A549 treated with dexamethasone at 1 μM for 4 hours (cell line): ENCODE measurements at places on chromosomes 12 and 14. TPM values are rescaled to one million over a fixed set of nuclear protein-coding genes. Genes with fewer than 3 reads are reported as not detected.

SART3 gene
- total RNA-seq = 36.1 to 41.3 TPM (median 40.3 TPM) in 5 replicates

COL2A1 gene
- total RNA-seq = 0.06 to 0.18 TPM (median 0.11 TPM) in 5 replicates

CCDC88C gene
- 5.4 to 7.2 TPM (median 6.3 TPM) in 5 replicates for total RNA-seq

PLBD1 gene
- 3.9 to 6.3 TPM (median 4.8 TPM) in 5 replicates for total RNA-seq

TDP1 gene
- total RNA-seq = 12.2 to 17.2 TPM (median 14.4 TPM) in 5 replicates

GPD1 gene
- total RNA-seq = 0.14 to 0.30 TPM (median 0.22 TPM) in 5 replicates

RNU4-1 gene
- total RNA-seq = not detected in 5 replicates

C14orf39 gene
- total RNA-seq = not detected in 5 replicates

KRT85 gene
- not detected in 5 replicates for total RNA-seq

RPL10L gene
- total RNA-seq = not detected in 5 replicates

TBX3 gene
- total RNA-seq = 36.1 to 61.5 TPM (median 55.5 TPM) in 5 replicates
